ENCODE measurements at places on chromosomes 1 and 21. TPM values are rescaled to one million over a fixed set of nuclear protein-coding genes. Genes with fewer than 3 reads are reported as not detected.

DNA sequence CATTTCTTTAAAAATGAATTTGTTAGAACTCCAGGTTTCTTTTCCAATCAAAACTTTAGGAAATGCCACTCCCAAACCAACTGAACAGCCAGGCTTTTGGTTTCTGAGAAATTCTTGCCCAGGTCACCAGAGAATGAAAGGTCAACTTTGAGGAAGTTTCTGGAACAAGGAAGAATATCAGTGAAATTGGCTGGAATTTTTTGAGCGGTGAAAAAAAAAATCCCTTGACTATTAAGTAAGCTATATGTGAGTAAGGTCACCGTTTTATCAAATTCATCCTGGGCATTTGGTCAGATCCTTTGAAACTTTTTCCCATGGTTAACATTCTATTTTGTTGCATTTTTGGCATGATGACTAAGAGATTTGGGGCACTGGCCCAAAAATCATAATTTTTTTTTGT lies 469.3 kb downstream of the LTN1 start:
- H3K4me1 ChIP-seq: no peaks in the 10 kb centered on the region

- DNase-seq: no peak
- H3K4me3 ChIP-seq: no peak overlapping the region
- no peak overlapping the region for H3K27ac ChIP-seq
- H3K36me3 ChIP-seq: peaks cover 2% of the 10 kb centered on the region
- H3K27me3 ChIP-seq: no peaks in the 10 kb centered on the region
Observed at GRCh38 chr1:16926491-16927073, 4.9 kb downstream of the CROCC start.

Gene FLG2
- not detected for total RNA-seq

Gene RGS16
- 70.7 TPM for total RNA-seq

DNA sequence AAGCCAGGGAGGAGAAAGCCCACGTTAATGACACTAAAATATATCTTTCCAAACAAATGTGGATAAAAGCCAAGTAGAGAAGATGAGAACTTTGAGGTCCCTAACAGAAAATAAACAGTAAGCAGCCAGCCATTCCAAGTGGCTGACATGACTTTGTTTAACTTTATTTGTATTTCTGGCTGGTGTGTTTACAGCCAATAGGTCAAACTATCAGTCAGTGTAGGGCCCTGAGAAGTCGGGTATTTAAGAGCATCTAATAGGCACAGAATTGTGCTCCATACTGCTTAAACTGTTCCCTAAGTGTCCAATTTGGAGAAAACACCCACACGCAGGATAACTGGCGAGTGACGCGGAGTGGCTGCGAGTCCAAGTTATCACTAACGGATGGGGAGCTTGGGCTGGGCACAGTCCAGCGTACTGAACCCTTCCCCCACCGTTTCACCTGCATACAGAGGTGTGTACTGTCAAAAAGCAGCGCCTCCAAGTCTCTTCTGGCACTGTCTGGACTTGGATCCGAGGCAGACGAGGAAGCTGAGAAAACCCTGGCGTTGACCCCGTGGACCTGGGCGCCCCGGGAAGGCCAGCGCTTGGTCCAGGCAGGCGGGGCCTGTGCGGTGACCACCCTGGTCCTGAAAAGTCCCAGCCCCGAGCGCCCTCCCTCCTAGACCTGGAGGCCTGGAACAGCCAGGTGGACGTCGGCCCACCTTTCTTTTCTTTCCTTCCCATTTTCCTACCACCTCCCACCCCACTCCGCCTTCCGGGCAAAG lies 662 bp upstream of the LGALS8 start:
- H3K4me1 ChIP-seq: peaks cover 6% of the 10 kb centered on the region
- peak overlapping the region; percentile 98 for H3K27ac ChIP-seq
- H3K4me3 ChIP-seq: peak overlapping the region; percentile 97

DNA sequence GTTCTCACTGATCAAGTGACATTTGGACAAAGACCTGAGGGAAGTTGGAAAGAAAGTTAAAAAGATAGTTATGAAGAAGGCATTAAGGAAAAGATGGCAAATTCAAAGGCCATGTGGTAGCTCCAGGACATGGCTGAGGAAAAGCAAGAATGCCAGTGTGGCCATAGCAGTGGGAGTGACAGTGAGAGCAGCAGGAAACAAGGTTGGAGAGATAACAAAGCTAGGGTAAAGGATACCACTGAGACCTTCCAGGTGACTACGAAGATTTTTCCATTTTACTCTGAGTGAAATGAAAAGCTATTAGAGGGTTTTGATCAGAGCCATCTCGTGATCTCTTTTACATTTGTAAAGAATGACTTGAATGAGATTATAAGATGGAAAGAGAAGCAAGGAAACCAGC lies 170.6 kb downstream of the SLC44A5 start:
- H3K4me1 ChIP-seq: no peaks in the 10 kb centered on the region
- H3K4me3 ChIP-seq: no peak overlapping the region
- no peaks in the 10 kb centered on the region for H3K27me3 ChIP-seq
- H3K36me3 ChIP-seq: no peaks in the 10 kb centered on the region
- no peak overlapping the region for H3K27ac ChIP-seq

Gene TTC24
- 19.6 TPM for total RNA-seq

Gene PRXL2B
- 42.2 TPM for total RNA-seq

Gene SV2A
- total RNA-seq: 12.8 TPM

Gene CELA3A
- total RNA-seq: not detected

Gene FAM167B
- 0.32 TPM for total RNA-seq

GRCh38 chr1:19384772-19385187 lies 72.7 kb downstream of the SLC66A1 start:
- H3K27me3 ChIP-seq: no peaks in the 10 kb centered on the region
- no peak for DNase-seq
- H3K36me3 ChIP-seq: peaks cover 14% of the 10 kb centered on the region
- H3K4me1 ChIP-seq: peaks cover 25% of the 10 kb centered on the region
- no peak overlapping the region for H3K4me3 ChIP-seq

Gene TINAGL1
- not detected for total RNA-seq

DNA sequence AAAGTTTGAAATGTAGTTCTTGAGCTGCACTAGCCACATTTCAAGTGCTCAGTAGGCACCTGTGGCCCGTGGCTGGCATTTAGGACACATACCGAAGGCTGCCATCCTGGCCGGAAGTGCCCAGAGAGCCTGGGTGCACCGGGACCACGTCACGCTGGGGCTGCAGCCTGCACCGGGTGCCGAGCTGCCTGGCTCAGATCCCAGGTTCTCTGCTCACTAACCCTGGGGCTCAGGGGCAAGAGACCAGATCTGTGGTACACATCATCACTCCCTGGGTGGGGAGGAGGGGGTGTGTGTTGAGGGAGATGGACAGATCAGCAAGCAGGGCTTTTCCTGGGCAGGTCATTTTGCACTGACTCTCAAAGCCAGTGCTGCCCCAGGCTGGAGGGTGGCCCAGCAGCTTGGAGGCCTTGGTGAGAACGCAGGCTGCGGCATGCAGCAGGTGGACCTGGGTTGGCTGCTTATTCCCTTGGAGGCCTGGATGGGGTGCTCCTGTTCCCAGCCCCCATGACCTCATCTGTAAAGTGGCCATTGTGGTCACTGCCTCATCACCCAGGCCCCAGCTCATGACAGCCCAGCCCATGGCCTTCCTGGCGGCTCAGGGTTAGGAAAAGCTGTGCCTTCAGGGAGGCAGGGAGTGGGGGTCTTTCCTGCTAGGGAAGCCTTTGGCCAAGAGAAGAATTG lies 23.6 kb downstream of the TMEM201 start:
- peaks cover 7% of the 10 kb centered on the region for H3K36me3 ChIP-seq
- H3K27ac ChIP-seq: no peak overlapping the region
- no peaks in the 10 kb centered on the region for H3K4me1 ChIP-seq
- no peaks in the 10 kb centered on the region for H3K27me3 ChIP-seq
- no peak overlapping the region for H3K4me3 ChIP-seq

DNA sequence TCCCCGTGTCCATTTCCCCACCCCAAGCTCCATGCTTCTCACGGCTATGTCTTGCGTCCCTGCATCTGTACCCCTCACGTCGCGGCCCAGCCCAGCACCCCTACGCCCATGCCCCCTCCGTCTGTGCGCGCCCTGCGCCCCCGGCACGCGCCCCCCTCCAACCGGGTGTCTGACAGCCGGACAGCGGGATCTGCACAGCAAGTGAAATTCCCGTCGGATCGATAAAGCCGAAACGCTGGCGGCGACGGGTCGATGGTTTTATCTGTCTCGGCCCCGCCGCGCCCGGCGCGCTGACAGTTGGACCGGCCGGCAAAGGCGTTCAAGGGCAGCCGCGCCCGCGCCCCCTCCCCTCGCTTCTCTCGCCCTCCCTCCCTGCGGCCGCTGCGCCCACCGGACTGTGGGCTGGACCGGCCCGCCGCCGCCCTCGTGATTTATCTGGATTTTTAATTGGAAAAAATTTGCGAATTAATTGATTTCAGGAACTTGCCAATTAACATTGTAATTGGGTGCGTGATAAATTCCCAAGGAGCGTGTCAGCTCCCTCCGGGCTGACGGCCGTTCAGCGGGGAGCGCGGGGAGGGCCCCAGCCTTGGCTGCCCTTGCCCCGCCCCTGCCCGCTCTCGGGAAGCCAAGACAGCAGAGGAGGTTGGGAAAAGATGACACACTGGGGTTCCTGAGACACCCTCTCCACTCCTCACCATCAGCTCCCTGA lies 57.1 kb downstream of the TMEM53 start:
- no peak overlapping the region for H3K27ac ChIP-seq
- no peaks in the 10 kb centered on the region for H3K4me1 ChIP-seq
- no peaks in the 10 kb centered on the region for H3K36me3 ChIP-seq
- no peak for DNase-seq

Gene GCSAML
- 3.1 TPM for total RNA-seq

GRCh38 chr1:43930168-43930948 lies 3.2 kb upstream of the ARTN start:
- no peak overlapping the region for H3K4me3 ChIP-seq
- no peaks in the 10 kb centered on the region for H3K36me3 ChIP-seq
- H3K27me3 ChIP-seq: peaks cover 28% of the 10 kb centered on the region
- no peak for DNase-seq

- DNase-seq: no peak
- no peak overlapping the region for H3K4me3 ChIP-seq
- H3K36me3 ChIP-seq: no peaks in the 10 kb centered on the region
Observed at GRCh38 chr1:4693331-4693730, 38.9 kb downstream of the AJAP1 start.

Gene LCE2A
- not detected for total RNA-seq

Gene SPRR2F
- not detected for total RNA-seq

- H3K27ac ChIP-seq: no peak overlapping the region
- H3K36me3 ChIP-seq: peaks cover 1% of the 10 kb centered on the region
- H3K27me3 ChIP-seq: no peaks in the 10 kb centered on the region
- no peak for DNase-seq
Observed at GRCh38 chr1:51576923-51577322, 40.0 kb upstream of the OSBPL9 start.

- H3K4me3 ChIP-seq: no peak overlapping the region
- H3K27ac ChIP-seq: no peak overlapping the region
- H3K4me1 ChIP-seq: no peaks in the 10 kb centered on the region
- no peak for DNase-seq
Observed at GRCh38 chr21:36999131-36999898, 7.2 kb upstream of the RIPPLY3 start.

Gene C8B
- not detected for total RNA-seq

Gene RHOU
- total RNA-seq: 1.0 TPM

DNA sequence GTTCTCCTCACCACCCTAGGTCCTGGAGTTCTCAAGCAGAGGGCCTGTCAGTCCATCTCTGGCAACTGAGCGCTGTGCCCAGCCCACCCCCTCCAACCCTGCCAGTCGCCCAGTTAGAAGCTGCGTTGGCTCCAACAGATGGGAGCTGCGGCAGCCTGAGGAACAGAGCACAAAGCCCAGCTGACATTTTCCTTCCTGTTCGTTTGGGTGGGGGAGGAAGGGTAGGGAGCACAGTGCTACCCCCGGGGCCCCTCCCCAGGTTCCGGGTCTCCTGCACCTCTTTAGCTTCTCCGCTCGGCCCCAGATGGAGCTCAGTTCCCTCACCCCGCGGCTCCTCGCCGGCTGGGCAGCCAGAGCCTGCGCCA lies 1.4 kb downstream of the LRRN2 start:
- H3K4me3 ChIP-seq: peak overlapping the region; percentile 63
- no peak for DNase-seq
- peaks cover 44% of the 10 kb centered on the region for H3K27me3 ChIP-seq
- H3K36me3 ChIP-seq: no peaks in the 10 kb centered on the region
- no peak overlapping the region for H3K27ac ChIP-seq

DNA sequence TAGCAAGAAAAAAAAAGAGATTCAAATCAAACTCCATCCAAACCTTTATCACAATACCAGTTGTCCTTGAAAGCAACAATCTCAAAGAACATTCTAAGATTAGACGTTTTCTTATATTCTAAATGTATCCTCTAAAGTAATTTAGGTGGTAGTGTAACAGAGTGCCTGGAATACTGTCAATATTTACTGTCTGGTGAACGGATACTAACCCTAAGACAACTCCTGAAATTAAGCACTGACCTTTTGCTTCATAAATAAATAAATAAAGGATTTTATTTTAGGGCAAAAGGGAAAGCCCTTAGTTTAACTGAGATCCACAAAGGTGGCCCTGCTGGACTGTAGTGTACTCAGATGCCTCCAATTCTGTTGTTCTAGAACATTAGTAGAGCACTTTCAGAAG lies 9.9 kb upstream of the USH2A start:
- no peak overlapping the region for H3K27ac ChIP-seq
- H3K4me1 ChIP-seq: no peaks in the 10 kb centered on the region
- H3K4me3 ChIP-seq: no peak overlapping the region
- no peaks in the 10 kb centered on the region for H3K27me3 ChIP-seq
- no peak for DNase-seq

DNA sequence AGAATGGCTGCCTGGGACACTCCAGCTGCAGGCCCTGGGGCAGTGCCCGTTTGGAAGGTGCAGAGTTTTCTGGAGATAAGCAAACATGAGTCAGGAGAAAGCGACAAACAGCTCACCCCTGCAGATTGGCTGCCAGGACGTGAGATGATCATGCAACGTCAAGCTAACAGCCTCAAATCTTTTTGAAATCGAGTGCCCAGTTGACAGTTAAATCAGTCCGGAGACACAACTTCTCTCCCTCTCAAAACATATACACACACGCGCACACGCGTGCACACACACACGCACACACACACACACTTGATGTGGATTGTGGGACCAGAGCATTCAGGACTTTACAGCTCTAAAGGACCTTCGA lies 49.4 kb downstream of the TENT5C start:
- peak overlapping the region; percentile 18 for H3K27ac ChIP-seq
- peak overlapping the region; percentile 42 for H3K4me3 ChIP-seq
- H3K4me1 ChIP-seq: peaks cover 73% of the 10 kb centered on the region
- peaks cover 78% of the 10 kb centered on the region for H3K27me3 ChIP-seq
- DNase-seq: no peak

Gene C1orf87
- not detected for total RNA-seq

DNA sequence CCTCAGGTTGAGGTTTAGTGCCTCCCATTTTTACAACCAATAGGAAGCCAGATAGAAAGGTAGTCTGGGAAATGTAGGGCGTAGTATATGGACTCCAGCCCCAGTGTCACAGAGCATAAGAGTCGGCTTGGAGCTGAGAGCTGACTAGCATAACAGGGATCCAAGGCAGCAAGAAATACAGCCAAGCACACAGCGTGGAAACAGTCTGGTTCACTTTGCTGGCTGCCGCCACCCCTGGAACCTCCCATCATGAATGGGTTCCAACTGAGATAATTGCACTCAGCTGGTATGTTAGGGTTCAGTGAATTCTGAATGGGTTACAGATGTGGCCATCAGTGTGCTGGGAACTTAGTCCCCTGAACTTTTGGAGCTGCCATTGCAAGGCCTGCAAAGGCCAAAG lies 76.7 kb upstream of the GPR88 start:
- H3K36me3 ChIP-seq: peaks cover 3% of the 10 kb centered on the region
- no peak overlapping the region for H3K27ac ChIP-seq
- H3K4me3 ChIP-seq: no peak overlapping the region
- DNase-seq: no peak
- no peaks in the 10 kb centered on the region for H3K27me3 ChIP-seq

GRCh38 chr1:29939079-29939478 lies 702.8 kb downstream of the PTPRU start:
- no peak overlapping the region for H3K4me3 ChIP-seq
- no peaks in the 10 kb centered on the region for H3K4me1 ChIP-seq
- no peaks in the 10 kb centered on the region for H3K36me3 ChIP-seq
